ENCODE measurements at places on chromosomes 11 and 22.

DNA sequence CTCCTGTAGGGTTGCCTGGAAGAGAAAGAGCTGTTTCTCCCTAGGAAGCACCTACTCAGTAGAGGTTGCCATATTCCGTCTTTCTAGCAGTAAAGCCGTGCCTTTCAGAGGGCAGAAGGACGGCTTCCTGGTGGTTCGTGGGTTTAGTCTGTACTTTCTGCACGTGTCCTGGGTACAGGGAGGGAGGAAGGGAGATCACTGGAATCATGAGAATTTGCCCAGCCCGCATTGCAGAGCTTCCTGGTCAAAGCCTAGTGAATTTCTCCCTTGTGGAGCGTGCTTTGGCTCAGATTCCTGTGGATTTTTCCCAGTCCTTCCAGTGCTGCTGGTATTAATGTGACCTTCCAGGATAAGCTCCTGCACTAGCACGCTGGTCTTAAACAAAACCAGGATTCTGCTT, 44.9 kb downstream of the GRAMD1B start:
- no peak for DNase-seq

DNA sequence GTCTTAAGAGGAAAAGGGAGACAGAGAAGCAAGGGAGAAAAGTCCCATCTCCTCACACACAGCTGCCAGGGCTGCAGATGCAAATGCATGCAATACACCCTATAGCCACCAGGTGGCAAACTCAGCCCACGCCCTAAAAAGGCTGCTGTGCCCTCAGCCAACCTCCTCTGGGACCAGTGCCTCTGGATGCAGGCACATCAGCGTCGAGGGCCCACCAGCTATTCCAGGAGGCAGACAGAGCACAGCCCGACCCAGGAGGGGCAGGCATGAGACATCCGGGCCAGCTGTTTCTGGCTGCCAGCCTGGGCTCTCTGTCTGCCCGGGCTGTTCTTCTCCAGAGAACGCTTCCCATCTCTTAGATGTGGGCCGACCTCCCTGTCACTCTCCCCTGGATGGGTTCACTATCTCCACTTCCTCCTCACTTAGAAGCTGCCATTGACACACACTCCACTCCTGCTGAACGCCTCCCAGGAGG, 39.7 kb downstream of the TPBGL start:
- DNase-seq = peak; percentile 70

DNA sequence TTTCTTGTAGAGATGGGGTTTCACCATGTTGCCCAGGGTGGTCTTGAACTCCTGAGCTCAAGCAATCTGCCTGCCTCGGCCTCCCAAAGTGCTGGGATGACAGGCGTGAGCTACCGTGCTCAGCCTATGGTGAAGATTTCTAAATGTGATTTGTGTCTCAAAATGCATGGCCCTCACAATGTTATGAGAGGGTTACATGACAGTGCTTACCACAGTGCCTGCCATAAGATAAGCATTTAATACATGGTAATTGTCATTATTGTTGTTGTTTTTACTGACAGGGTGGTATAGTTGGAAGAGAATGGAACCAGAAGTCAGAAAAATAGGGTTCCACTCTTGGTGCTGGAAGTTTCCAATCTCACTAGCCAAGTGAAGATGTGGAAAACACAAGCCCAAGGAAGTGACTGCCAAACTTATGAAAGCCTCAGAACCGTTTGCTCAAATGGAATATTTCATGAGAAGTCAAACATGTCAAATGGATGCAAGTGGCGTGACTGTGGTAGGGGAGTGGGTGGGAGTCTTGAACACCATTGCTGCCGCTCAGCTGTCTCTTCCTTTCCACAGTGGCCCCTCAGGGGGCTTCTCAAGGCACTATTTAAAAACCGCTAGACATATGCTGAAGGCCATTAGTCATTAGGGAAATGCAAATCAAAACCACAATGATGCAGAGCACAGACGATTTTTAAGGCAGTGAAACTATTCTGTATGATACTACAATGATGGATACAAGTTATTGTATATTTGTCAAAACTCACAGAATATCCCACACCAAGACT, 29.1 kb upstream of the LMO2 start:
- DNase-seq = peak; percentile 74

GRCh38 chr22:37716708-37717107, 19.9 kb downstream of the TRIOBP start:
- no peak for DNase-seq

DNA sequence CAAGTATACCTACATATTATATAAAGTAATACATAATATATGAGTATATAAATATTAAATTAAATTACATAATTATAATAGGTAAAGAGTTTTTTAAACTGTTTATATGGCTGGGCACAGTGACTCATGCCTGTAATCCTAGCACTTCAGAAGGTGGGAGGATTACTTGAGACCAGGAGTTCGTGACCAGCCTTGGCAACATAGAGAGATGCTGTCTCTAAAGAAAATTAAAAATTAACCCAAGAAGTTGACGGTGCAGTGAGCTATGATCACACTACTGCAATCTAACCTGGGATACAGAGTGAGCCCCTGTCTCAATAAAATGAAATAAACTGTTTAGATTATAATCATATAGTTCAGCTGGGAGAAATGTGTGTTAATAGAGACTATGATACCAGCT, 363.0 kb downstream of the DDX10 start:
- no peak for DNase-seq

DNA sequence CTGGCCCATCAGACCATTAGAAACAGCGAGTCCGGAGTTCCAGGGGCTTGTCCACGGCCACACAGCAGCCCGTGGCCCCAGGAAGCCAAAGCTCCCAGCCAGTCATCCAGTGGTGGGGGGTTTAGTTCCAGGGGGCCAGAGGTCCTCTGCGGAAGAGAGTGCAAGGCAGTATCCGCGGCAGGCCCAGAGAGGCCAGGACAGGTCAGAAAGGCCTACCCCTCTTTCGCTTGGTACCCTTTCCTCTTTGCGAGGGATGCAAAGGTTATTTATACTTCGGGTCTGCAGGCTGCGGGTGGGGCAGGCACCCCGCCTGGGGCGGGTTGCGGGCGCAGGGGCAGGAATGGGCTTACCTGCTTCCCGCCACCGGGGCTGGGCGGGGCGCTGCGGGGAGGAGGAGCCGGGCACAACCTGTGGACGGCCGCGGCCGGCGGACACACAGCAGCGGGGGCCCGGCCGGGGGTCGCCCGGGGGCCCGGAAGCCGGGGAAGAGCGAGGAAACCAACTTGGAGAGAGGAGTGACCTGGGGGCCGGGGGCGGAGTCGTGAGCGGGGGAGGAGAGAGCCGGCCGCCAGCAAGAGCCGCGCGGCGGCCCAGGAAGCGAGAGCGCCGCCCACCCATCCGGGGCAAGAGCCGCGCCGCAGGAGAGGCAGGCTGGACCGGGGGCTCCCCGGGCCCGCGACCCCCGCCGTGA, at the start of gene SH3BP1:
Gene SH3BP1, plus strand, starts transcription at position 600 of the 691 bp plus-strand sequence. CDS start 119 bp downstream, outside the sequence.
- peak; percentile 68 for DNase-seq

DNA sequence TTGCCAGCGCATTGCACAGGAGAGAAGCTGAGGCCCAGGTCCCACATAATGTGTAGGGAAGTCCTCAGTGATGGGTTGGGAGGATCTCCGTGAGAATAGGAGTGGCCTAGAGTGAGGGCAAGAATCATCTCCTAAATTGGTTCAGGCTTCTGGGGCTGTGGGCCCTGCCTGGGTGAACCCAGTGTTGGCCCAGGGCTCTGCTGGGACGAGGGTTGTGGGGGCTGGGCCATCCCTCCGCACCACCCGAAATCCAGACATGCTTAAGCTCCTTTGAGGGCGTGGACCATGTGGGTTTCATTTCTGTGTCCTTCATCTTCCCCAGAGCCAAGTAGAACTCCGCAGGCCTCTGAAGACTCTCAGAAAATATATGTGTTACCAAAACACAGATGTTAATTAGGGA, 3.7 kb downstream of the MICALL1 start:
- no peak for DNase-seq

DNA sequence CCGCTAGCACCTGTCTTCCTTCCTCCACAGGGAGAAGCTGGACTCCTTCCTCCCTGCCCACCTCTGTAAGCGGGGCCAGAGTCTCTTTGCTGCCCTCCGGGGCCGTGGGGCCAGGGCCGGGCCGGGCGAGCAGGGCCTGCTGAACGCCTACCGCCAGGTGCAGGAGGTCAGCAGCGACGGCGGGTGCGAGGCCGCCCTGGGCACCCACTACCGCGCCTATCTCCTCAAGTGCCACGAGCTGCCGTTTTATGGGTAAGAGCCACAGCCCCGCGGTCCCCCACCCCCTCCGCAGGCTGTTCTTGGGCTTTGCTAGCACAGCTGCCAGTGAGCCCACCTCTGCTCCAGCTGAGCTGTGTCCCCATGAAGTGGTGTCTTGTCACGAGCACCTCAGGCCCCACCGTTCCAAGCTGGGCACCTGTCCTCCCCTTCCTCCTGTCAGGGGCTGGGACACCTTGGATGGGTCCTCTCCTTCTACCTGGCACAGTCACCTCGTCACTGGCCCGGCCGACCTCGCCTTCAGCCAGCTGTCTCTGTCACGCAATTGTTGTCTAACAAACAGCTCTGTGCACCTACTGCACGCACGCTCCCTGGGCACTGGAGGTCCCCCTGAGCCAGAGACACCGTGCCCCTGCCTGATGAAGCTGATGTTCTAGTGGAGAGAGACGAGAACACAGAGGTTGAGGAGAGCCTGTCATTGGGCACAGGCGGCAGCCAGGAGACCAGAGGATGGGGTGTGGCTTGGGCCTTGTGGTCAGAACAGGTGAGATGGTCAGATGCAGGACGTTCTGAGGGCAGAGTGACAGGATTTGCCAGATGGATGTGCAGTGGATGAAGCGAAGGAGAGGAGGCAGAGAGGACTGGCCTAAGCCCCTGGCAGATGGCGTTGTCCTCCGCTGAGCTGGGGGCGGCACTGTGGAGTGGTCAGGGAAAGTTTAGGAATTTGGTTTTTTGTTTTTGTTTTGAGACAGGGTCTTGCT, 10.6 kb downstream of the FRMD8 start:
- DNase-seq = no peak

DNA sequence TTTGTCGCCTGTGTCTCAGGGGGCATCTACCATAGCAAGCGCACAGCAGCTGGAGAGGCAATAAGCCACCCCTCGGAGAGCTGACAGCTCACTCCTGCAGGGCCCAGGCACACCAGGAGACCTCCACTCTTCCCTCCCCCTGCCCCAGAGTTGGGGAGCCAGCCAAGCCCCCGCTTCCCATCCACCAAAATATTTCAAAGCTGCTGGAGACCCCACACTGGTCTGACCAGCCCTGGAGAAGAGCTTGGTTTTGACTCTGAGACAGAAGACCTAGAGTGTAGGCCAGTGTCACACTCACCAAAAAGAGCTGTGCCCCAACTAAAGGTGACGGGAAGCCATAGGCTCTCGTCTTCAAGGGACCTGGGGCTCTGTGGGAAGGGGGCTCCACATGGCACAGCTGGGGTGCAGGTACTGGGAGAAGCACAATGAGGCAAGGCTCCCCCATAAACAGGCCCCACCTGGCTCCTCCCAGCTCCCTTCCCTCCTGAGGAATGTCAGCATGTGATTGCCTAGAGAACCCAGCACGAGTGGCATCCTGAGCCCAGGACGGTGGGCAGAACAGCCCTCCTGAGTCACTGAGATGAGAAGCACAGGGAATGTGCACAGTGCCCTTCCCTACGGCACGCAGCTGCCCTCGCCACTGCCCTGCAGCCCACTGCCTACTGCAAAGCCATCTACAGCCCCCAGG, 5.8 kb upstream of the GNAZ start:
- no peak for DNase-seq

DNA sequence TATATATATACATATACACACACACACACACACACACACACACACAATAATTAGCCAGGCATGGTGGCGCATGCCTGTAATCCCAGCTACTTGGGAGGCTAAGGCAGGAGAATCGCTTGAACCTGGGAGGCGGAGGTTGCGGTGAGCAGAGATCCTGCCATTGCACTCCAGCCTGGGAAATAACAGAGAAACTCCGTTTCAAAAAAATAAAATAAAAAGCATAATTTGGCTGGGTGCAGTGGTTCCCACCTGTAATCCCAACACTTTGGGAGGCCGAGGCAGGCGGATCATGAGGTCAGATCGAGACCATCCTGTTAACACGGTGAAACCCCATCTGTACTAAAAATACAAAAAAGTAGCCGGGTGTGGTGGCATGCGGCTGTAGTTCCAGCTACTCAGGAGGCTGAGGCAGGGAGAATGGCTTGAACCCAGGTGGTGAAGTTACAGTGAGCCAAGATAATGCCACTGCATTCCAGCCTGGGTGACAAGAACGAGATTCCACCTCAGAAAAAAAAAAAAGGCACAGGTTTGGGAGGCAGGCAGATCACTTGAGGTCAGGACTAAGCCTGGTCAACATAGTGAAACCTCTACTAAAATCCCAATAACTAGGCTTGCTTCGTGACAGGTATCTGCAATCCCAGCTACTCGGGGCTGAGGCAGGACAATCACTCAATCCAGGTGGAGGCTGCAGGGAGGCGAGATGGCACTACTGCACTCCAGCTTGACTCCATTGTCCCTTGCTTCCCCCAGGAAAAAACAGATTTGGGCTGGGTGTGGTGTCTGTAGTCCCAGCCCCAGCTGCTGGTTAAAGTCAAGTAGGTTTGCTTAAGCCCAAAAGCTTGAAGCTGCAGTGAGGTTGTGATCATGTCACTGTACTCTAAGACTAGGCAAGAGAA, 11.8 kb upstream of the WDR74 start:
- DNase-seq = peak; percentile 66

- DNase-seq = no peak
Observed at GRCh38 chr11:20066783-20067156, 93.5 kb downstream of the DBX1 start.

GRCh38 chr11:32312206-32312817, 123.0 kb downstream of the WT1 start:
- DNase-seq = no peak

- peak; percentile 12 for DNase-seq
Observed at GRCh38 chr11:45073685-45074141, 72.7 kb upstream of the PRDM11 start.

GRCh38 chr22:49667236-49667635, 160.4 kb downstream of the BRD1 start:
- DNase-seq = no peak

Data from GM12865 (cell line).